ENCODE measurements at places on chromosomes 6 and 20.

- peak; percentile 54 for DNase-seq
These were observed 23.6 kb downstream of the PKHD1 start for GRCh38 chr6:52063584-52064344.

GRCh38 chr6:161228921-161229591 is 44.8 kb downstream of the AGPAT4 start:
- DNase-seq = no peak

- DNase-seq = no peak
These were observed 108.6 kb downstream of the FIG4 start for GRCh38 chr6:109799664-109800063.

DNA sequence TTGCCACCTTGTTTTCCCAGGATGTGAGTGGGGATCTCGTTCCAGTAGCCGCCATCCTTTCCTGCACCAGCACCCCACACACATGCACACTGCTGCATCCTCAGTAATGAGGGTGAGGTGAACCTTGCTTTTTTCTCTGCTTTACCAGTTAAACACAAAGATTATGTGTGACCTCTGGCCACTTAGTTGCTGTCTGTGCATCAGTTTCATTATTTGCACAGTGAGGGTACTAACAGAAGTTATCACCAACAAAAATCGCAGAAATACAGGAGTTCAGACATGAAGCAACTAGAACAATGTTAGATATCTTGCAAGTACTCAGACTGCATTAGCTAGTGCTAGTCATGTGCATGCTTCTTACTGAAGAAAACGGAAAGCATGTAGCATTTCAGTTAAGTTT is 17.4 kb upstream of the DACT2 start:
- no peak for DNase-seq

GRCh38 chr6:3306848-3307247 is 48.1 kb downstream of the PSMG4 start:
- DNase-seq = no peak

- DNase-seq = peak; percentile 64
These were observed 44.1 kb upstream of the GRM4 start for GRCh38 chr6:34189806-34190503.

DNA sequence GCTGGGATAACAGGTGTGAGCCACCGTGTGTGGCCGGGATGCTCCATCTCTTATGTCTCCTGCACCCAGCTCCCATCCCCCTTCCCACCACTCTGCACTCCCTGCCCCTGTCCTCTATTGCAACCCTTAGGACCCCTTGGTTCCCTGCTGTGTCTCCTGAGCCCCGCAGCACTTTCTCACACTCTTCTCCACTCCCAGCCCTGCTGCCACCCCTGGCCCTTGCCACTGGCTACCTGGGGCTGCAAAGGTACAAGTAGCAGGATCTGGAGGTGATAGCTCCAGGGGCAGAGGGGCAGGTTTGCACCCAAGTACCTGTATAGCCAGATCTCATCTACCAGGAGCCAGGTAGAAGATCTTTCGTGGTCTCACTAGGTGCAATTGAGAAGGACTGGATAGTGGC is 6.6 kb upstream of the CPXM1 start:
- DNase-seq = no peak

DNA sequence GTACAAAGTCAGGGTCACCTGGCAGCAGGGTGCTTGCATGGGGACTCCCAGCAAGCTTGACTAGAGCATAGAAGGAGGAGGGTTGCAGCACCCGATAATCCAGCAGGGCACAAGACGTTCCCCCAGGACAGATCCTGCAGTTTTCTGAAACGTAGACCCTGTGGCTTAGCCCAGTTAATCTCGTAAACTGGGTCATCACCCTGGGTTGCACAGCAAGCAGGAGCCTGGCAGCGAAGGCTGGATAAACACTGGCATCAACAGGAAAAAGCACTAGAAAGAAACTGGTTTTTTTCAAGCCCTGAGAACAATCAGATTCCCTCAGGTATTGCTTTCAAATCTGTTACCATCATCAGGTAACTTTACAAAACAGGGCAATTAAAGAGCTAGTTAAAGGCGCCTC is 92.6 kb downstream of the PDE7B start:
- DNase-seq = no peak

GRCh38 chr20:48448666-48449600 is 378.9 kb downstream of the PREX1 start:
- DNase-seq = no peak

DNA sequence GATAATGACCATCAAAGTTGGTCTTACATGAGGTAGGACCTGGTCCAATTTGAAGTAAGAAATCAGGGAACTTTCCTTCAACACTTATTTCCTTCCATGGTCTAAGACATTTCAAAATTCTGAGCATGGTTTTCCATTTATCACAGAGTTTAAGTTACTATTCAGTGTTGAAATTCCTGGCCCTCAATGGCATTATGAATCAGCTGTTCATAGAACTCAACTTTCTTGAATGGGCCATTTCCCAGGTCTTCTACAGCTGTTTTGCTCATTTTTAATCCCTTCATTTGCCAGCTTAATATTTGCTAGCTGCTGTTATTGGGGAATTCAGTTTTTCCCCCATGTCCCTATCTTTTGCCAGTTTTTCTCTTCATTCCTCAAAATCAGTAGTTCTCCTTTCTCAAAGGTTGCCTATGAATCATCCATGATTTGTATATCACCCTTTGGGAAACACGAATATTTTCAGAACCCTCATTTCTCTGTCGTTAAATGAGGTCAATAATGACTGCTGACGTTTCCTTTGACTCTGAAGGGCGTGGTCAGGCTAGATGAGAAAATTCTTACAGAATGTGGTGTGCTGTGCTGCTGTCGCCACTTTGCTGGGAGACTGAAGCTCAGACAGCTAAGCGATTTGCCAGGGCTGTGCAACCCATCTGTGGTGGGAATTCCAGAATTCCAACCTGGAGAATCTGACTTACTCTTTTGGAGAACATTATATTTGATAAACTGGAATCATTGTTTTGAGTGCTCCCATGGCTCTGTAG is 216.5 kb upstream of the FLRT3 start:
- no peak for DNase-seq

DNA sequence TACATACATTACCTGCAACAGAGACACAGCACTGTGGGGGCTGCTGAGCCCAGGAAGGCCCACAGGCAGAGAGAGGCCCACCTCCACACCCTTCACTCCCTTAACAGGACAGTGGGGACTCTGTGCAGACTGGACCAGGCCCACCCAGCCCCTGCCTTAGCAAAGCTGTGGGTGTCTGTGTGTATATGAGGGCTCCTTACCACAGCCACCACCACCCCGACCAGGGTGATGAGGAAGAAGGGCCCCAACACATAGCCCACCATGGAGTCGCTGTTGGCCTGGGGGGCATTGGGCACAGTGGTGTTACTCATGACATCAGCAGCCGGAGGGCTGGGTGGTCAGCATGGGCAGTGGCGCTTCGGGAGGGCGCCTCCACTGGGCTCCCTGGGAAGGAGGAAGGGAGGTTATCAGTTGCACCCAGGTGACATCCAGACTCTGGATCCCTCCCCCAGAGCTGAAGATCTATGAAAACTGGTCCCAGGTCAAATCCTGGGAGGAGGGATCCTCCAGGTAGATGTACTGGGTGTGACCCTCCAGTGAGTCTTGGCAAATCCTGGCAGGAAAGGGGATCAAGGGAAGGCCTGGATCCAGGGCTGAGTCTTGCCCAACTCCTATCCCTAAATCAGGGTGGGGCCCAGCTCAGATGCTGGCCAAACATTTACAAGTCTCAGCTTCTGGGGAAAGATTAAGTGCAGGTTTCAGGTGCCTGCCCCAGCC is 1.2 kb downstream of the SMIM29 start:
- no peak for DNase-seq

DNA sequence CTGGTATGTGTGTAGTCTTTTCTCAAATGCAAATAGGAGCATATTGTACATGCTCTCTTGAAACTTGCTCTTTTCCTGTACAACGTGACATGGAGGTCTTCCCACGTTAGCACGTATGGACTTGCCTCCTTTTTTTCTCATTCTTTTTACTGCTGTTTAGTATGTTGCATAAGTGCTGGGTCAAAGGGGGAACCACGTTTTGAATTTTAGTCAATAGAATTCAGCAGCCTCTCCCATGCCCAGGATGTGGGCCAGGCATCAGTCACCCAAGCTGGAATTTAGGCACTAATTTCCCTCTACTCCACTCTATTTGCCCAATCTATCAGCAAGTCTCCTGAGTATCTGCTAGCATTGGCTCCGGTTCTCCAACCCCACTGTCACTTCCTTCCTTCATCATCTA is 41.5 kb upstream of the RNF24 start:
- no peak for DNase-seq

- no peak for DNase-seq
These were observed 41.7 kb downstream of the ZMYND8 start for GRCh38 chr20:47314647-47315338.

DNA sequence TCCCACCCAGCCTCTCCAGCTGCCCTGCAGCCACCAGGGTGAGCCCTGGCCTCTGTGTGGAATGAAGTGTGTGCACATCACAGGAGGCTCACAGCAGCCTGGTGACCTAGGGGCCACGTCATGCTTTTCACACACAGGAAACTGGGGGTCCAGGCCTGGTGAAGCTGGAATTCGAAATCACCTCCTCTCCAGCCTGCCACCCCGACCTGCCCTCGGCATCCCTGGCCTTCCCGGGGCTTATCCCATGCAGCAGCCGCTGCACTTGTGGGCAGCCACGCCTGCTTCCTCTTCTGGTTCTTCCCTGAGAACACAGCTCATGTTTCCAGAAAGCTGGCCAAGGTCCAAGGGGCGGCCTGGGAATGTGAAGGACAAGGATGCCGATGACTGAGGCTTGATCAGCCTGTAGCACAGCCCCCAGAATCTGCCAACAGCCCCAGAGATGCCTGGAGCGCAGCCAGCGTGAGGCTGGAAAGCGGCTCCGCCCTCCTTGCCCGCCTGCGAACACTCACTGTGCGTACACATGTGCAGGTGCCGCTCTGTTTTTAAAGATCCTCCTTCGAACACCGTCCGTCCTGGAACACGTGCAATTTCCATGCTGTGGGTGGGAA is 4.2 kb upstream of the NTSR1 start:
- DNase-seq = no peak

DNA sequence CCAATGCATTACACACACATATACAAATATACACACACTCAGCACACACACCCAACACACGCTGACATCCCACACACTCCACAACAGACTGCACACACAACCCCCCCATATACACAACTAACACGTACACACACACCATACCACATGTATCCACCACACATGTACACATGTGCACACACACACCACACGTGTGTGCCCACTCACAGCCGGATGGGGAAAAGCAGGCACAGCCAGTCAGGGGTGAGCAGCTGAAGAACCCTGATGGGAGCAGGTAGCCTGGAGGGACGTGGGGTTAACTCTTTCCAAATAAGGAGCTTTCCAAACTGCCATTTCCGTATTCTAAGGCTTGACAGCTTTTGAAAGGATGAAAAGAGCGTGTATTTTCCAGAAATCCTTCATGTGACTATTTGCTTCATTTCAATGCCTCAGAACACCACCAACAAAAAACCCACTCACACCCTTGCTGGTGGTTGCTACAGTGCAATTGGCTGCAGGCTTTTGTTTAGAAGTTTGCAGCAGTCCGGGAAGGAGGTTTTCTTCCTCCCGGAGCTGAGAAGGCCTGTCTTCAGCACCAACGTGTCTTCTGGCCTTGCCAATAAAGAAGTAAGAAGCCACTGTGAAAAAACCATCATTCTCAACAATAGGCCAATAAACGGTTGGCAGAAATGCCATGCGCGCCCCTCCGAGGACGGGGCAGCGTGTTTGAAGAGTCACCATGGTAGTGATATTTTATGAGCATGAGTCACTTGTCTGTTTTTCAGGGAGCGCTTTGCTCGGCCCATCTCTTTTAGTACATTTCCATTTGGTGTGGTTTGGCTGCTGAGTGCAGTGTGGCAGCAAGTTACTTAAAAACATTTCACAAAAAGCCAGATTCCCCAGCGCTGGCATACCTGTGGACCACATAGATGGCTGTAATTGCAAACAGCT is 131.3 kb upstream of the GMDS start:
- DNase-seq = no peak

DNA sequence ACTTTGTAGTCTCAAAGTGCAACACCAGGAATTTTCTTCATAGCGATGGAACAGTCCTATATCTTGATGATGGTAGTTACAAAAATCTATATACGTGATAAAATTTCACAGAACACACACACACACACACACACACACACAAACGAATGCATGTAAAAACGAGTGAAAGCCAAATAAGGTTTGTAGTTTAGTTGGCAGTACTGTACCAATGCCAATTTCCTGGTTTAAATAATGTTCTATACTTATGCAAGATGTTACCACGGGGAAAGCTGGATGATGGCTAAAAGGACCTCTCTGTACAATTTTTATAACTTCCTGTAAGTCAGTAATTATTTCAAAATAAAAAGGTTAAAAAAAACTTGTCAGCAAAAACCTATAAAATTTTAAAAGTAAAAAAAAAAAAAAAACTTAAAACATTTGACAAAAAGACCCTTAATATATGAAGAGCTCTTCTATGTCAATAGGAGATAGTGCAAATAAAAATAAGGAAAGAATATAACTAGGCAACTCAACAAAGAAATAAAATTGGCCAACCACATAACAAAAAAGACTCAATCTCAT is 37.6 kb downstream of the PDSS2 start:
- DNase-seq = no peak

- no peak for DNase-seq
These were observed 250.5 kb upstream of the AFDN start for GRCh38 chr6:167576050-167576741.

- DNase-seq = no peak
These were observed 23.3 kb downstream of the NRSN1 start for GRCh38 chr6:24149296-24149695.

GRCh38 chr6:82085701-82086100 is 161.8 kb downstream of the IBTK start:
- DNase-seq = no peak

DNA sequence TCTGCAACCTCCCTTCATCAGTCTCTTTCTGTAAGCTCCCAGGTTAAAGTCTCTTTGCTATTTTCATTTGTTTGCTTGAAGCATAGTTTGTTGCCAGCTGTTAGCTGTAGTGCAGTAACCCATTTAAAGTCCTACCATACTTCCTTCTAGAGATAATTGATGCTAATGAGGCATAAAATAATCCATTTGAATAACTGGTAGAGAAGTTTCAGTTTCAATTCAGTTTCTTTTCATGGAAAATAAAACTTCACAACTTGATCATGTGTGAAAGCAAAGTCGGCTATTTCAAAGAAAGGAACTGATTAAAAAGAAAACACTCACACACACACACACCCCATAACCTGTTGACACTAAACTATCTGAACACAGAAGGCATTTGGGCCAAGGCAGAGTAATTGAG is 68.5 kb upstream of the TENT5A start:
- DNase-seq = no peak

- no peak for DNase-seq
These were observed 88.2 kb downstream of the OGFRL1 start for GRCh38 chr6:71376830-71377229.

GRCh38 chr6:93592417-93592816 is 173.1 kb upstream of the EPHA7 start:
- no peak for DNase-seq

DNA sequence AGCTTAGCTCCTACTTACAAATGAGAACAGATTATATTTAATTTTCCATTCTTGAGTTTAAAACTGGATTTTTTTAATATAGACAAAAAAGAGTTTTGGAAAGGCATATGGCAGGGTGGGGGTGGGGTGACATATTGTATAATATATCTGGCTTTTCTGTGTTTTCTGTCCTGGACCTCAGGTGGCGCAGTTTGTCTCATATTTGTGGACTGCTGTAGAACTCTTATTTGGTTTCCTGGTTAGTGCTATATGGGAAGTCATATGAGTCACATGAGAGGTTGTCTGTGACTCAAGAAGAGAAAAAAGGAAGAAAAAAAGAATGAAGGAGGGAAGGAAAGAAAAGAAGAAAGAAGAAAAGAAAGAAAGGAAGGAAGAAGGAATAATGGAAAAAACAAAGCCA is 131.8 kb downstream of the CLVS2 start:
- DNase-seq = no peak
